ENCODE measurements at places on chromosomes 4 and X. TPM values are rescaled to one million over a fixed set of nuclear protein-coding genes. Genes with fewer than 3 reads are reported as not detected.

Gene TMSB15A
- polyA plus RNA-seq, result 18.1 TPM

DNA sequence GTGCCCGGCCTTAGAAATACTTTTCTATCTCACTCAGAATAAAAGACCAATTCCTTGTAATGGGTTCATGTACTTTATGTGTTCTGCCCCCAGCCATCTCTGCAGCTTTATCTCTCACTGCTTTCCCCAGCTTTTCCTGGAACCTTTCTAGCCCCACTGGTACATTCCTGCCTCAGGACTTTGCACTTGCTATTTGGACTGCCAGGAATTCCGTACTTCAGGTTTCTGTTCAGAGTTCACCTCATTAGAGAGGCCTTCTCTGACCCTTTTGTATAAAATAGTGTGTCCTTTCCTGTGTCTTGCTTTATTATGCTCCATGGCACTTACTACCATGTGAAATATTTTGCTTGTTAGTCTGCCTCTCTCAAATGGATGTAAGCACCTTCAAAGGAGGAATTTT lies 112.5 kb downstream of the PDLIM5 start:
- no peaks in the 10 kb centered on the region for H3K27me3 ChIP-seq
- no peak overlapping the region for H3K27ac ChIP-seq
- H3K36me3 ChIP-seq, result no peaks in the 10 kb centered on the region
- peaks cover 4% of the 10 kb centered on the region for H3K4me1 ChIP-seq
- no peak overlapping the region for H3K4me3 ChIP-seq
- no peak for DNase-seq

DNA sequence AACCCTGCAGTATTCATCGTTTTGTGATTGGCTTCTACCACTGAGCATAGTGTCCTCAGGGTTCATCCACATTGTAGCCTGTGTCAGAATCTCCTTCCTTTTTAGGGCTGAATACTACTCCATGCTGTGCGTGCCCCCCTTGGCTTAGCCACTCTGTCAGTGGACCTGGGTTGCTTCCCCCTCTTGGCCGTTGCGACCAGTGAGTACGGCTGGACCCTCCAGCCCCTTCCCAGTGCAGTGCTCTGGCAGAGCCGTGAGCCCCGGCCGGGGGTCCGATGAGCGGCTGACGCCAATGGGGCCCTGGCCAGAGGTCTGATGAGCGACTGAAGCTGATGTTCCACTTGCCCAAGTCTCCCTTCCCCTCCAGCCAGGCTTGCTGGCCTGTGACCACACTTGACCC lies 6.9 kb downstream of the BLOC1S4 start:
- no peak for DNase-seq
- H3K27ac ChIP-seq, result no peak overlapping the region
- no peak overlapping the region for H3K4me3 ChIP-seq
- H3K4me1 ChIP-seq, result no peaks in the 10 kb centered on the region
- H3K27me3 ChIP-seq, result no peaks in the 10 kb centered on the region

DNA sequence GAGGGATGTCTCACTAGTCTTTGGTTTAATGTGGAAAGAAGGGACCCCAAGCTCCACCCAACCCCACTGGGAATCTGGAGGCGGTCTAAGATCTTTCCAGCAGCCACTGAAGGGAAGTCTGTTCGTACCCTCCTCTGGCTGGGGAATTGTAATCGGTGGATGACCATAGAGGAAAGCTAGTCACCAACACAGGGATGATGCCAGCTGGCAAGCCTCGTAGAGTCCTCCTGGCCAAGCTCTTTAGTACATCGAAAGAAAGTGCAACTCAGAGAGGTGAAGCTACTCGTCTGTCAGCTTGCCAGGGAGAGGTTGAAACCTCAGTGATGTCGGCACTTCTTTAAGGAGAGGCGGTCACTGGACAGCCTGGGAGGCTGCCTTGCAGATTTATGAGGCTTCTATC lies 58.7 kb downstream of the MAMLD1 start:
- H3K4me3 ChIP-seq, result no peak overlapping the region
- H3K27ac ChIP-seq, result no peak overlapping the region
- no peaks in the 10 kb centered on the region for H3K4me1 ChIP-seq
- peak; percentile 66 for DNase-seq

DNA sequence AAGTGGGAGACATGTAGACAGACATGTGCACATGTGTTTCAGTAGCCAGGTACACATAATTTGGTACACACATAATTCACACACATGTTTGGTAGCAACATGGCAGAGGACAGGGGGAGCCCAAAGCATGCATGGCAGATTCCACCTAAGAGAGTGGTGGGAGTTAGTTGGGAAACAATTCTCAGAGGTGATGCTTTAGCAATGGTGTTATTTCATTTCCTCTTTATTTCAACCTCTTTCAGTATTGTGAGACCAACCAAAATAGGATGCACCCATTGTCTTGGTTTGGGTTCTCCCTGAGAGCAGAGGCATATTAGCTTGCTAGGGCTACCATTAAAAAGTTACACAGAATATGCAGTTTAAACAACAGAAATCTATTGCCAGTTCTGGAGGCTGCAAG lies 92.2 kb upstream of the ANXA3 start:
- DNase-seq, result no peak
- H3K27ac ChIP-seq, result no peak overlapping the region
- no peaks in the 10 kb centered on the region for H3K4me1 ChIP-seq
- H3K36me3 ChIP-seq, result no peaks in the 10 kb centered on the region
- H3K4me3 ChIP-seq, result no peak overlapping the region

GRCh38 chr4:28351102-28351501 lies 1490.5 kb downstream of the STIM2 start:
- H3K27ac ChIP-seq, result no peak overlapping the region
- no peaks in the 10 kb centered on the region for H3K4me1 ChIP-seq
- no peaks in the 10 kb centered on the region for H3K27me3 ChIP-seq
- H3K4me3 ChIP-seq, result no peak overlapping the region
- no peak for DNase-seq

DNA sequence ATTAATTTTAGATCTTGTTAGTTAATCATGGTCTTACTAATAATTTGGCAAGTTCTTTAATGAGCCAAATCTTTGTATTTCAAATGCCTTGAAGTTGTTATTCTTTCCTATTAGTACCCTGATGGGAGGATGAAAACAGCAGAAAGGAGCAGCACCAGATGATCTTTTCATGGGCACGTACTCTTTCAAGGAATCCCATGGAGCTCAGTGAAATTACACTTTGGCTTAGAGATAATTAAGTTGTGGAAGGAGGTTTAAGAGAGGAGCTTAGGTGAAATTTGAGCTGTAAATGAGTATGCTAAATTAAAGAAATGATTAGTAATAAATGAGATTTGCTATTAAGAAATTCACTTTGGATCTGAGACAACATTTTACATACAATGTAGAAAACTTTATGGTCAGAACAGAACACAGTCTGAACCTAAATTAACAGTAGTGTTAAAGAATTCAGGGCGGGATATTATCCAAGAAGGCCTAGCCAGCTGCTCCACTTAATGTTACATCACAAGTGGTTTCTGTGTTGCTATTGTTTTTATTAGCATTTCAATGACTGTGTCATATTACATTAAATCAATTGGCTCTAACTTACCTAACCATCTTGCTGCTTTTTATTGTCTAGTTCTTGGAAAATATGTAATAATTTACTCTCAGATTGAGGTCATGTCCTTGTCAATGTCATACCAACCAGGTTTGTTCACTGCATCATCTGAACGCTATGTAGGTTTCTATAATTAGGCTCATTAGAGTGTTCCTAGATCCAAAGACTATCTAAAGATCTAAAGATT lies 3.9 kb downstream of the MTHFD2L start:
- H3K4me3 ChIP-seq, result no peak overlapping the region
- peaks cover 6% of the 10 kb centered on the region for H3K4me1 ChIP-seq
- no peak overlapping the region for H3K27ac ChIP-seq

GRCh38 chrX:41634284-41634683 lies 54.5 kb upstream of the GPR34 start:
- no peak overlapping the region for H3K27ac ChIP-seq
- no peaks in the 10 kb centered on the region for H3K4me1 ChIP-seq
- peak; percentile 70 for DNase-seq
- H3K27me3 ChIP-seq, result no peaks in the 10 kb centered on the region
- no peaks in the 10 kb centered on the region for H3K36me3 ChIP-seq
- no peak overlapping the region for H3K4me3 ChIP-seq

- H3K4me3 ChIP-seq, result no peak overlapping the region
- no peaks in the 10 kb centered on the region for H3K27me3 ChIP-seq
- H3K4me1 ChIP-seq, result peaks cover 11% of the 10 kb centered on the region
- DNase-seq, result peak; percentile 49
- peaks cover 16% of the 10 kb centered on the region for H3K36me3 ChIP-seq
Measured at GRCh38 chr4:2255501-2256155, 6.3 kb downstream of the MXD4 start.

Gene SULT1B1
- polyA plus RNA-seq, result 0.05 TPM

Gene LGI2
- polyA plus RNA-seq, result not detected

DNA sequence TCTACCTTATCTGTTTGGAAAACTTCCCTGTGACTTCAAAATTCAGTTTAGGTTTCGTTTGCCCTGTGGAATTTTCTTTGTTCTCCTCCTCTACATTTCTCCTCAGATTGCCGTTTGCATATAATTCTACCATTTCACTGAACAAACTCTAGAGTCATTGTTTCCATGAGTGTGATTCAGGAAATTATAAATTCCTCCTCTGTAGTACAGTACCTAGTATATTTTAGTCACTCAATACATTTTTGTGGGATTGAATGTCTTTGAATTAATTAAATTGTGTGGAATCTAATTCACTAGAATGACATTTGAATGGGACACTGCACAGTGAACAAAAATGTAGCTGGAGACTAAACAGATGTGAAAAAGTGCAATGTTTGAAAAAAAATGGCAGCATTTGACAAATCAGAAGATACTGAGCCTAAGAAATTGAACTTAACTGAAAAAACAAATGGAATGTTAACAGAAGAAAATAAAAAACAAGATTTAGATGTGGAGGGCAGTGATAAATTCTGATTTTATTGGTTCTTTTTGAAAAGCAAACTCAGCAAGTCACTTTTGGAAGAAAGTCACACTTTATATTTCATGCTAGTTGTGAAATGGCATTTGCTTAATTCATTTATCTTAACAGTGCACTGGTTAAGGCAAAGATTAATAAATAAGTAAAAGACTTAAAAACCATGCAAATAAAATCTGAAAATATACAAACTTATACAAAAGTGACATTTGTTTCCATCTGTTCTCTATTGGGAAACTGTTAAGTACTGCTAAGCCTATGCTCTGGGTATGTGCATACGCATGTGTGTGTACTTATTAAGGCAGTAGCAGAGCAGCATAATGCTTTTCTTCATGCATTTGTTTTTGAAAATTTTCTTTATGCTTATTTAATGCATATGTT lies 512.3 kb downstream of the FAT4 start:
- no peaks in the 10 kb centered on the region for H3K36me3 ChIP-seq
- no peaks in the 10 kb centered on the region for H3K27me3 ChIP-seq
- peak; percentile 3 for DNase-seq
- no peak overlapping the region for H3K4me3 ChIP-seq
- no peak overlapping the region for H3K27ac ChIP-seq
- H3K4me1 ChIP-seq, result no peaks in the 10 kb centered on the region

Gene TRIM75
- not detected for polyA plus RNA-seq

GRCh38 chr4:43682551-43682950 lies 766.1 kb downstream of the KCTD8 start:
- no peak overlapping the region for H3K4me3 ChIP-seq
- DNase-seq, result no peak
- H3K4me1 ChIP-seq, result no peaks in the 10 kb centered on the region

Gene SYTL5
- polyA plus RNA-seq, result 0.27 TPM

GRCh38 chr4:180336494-180337090 lies 1906.6 kb upstream of the TENM3 start:
- H3K27me3 ChIP-seq, result no peaks in the 10 kb centered on the region
- H3K36me3 ChIP-seq, result no peaks in the 10 kb centered on the region
- H3K4me1 ChIP-seq, result no peaks in the 10 kb centered on the region
- no peak for DNase-seq
- no peak overlapping the region for H3K27ac ChIP-seq

DNA sequence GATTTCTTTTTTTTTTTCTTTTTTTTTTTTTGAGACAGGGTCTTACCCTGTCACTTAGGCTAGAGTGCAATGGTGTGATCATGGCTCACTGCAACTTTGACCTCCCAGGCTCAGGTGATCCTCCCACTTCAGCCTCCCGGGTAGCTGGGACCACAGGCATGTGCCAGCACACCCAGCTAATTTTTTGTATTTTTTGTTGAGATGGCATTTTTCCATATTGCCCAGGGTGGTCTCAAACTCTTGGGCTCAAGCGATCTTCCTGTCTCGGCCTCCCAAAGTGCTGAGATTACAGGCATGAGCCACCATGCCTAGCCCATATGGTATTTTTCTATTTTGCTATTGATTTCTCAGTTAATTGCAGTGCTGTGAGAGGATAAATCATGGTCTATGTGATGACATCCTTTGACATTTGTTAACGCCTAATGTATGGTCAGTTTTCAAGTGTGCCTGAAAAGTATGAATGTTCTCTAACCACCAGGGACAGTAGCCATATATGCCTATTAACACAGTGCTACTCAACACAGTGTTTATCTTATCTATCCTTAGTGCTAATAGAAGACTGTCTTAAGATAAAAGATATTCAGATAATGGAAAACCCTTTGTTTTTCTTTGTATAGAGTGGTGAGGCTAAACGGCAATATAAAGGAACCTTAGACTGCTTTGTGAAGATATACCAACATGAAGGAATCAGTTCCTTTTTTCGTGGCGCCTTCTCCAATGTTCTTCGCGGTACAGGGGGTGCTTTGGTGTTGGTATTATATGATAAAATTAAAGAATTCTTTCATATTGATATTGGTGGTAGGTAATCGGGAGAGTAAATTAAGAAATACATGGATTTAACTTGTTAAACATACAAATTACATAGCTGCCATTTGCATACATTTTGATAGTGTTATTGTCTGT lies 9.1 kb upstream of the HSPA4L start:
- no peak overlapping the region for H3K27ac ChIP-seq
- no peaks in the 10 kb centered on the region for H3K4me1 ChIP-seq
- H3K27me3 ChIP-seq, result no peaks in the 10 kb centered on the region
- no peak overlapping the region for H3K4me3 ChIP-seq

GRCh38 chrX:38988301-38988700 lies 187.0 kb downstream of the MID1IP1 start:
- no peak overlapping the region for H3K27ac ChIP-seq
- no peak for DNase-seq
- H3K4me3 ChIP-seq, result no peak overlapping the region
- H3K36me3 ChIP-seq, result no peaks in the 10 kb centered on the region
- no peaks in the 10 kb centered on the region for H3K4me1 ChIP-seq
- no peaks in the 10 kb centered on the region for H3K27me3 ChIP-seq

Gene RAI2
- 4.3 TPM for polyA plus RNA-seq

DNA sequence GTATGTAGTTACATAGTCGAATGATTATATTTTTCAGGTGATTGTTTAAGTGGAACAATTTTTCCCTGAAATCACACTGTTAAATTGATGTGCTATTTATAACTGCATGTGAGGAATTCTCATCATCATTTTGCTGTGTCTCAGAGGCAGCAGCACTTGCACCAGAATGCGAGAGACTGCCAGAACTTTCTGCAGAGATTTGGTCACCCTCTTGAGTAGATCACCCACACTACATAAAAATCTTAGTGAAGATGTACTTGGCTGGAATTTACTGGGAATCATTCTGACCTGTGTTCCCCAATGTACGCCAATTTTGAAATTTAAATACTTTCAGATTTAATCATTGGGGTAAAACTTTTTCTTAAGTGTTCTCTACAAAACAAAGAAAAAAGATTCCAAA lies 5.4 kb downstream of the UGT2B4 start:
- DNase-seq, result peak; percentile 80
- H3K36me3 ChIP-seq, result no peaks in the 10 kb centered on the region
- no peaks in the 10 kb centered on the region for H3K27me3 ChIP-seq
- H3K4me3 ChIP-seq, result no peak overlapping the region
- H3K4me1 ChIP-seq, result no peaks in the 10 kb centered on the region

GRCh38 chrX:101257448-101258258 lies 33.5 kb downstream of the TAF7L start:
- no peaks in the 10 kb centered on the region for H3K27me3 ChIP-seq
- no peaks in the 10 kb centered on the region for H3K36me3 ChIP-seq
- peak; percentile 28 for DNase-seq
- no peak overlapping the region for H3K27ac ChIP-seq
- peaks cover 2% of the 10 kb centered on the region for H3K4me1 ChIP-seq
